Effector memory CD4-positive, alpha-beta T cell (primary cell): ENCODE measurements at places on chromosomes 5 and 9.

DNA sequence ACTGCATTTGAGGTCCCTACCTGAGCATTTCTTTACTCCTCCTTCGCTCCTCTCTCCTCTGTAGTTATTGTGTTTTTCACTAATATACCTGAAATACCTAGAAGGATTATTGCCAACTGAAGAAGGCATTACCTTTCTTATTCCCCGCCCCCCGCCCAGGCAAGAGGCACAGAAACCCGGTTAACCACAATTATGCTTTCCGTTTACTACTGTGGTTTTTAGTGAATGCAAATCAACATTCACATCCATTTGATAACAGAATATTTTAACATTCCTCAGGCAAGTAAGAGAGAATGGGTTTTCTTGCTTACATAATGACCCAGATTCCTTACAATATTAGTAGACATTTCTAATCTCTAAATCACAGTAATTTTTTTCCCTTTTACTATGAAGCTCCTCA is 136.9 kb downstream of the PCSK5 start:
- DNase-seq = no peak

DNA sequence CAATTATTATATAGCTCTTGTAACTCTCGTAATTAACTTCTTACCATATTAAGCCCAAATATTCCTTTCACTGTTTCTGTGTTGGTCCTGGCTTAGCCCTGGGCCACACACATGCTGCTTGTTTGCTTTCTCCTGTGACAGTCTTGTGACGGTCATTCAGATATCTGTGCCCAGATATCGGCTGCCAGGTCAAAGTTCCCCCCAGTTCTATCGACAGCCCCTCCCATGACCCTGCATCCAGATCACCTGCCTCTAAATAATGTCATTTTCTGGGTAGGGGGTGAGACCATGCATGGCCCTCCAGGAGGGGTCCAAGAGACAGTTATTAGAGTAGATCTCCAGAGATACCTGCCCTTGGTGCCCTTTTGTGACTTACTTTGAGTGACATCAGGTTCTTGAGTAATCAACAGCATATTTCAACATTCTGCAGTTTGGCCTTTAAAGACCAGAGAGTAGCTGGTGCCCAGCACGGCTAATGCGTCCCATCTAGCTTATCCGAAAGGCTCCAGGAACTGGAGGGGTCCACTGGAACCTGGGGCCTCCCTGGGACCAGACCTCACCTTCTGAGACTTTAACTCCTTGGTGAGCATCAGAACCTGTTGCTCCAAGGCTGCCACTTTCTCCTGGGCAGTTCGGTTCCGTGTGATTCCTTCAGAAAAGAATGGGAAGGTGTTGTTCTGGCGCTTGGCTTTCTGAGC is 26.9 kb downstream of the TBC1D2 start:
- DNase-seq = no peak

GRCh38 chr5:16787278-16787677 is 148.8 kb downstream of the MYO10 start:
- DNase-seq = no peak

GRCh38 chr9:135848341-135849047 is 58.9 kb downstream of the CAMSAP1 start:
- no peak for DNase-seq

- DNase-seq = no peak
These were observed 635.7 kb downstream of the RAB3C start for GRCh38 chr5:59218424-59219045.

DNA sequence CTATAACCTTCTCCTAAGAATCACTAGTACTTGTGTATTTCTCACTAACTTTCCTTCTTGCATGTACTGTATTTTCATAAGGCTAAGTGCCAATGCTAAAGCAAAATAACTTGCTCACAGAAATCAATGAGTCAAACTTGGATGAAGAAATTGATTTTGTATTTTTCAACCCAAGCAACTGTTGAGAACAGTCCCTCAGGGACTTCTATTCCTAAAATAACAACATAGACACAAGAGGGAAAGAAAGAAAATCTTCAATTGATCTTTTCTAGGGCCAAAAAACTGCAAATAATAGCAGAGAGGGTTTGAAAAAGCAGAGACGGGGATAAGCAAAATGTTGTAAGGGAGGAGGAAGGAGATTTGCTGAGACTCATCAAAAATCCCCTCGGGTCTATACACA is 69.8 kb downstream of the HABP4 start:
- DNase-seq = no peak

DNA sequence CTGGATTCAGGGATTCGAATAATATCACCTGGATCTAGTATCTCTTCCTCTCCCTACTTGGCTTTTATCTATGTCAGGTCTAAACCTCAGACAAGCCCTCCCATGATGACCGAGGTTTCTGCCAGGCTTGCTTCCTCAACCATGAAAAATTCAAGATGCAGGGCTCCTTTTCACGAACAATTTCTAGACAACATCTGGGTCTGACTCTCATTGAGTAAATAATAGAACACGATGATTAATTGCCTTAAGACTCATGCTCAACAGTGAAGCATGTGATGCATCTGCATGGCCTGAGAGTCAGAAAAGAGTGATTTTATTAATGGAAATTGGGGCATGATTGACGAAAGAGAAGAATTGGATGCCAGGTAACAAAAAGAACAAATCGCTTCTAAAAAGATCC is 277.2 kb upstream of the ZNF608 start:
- no peak for DNase-seq

DNA sequence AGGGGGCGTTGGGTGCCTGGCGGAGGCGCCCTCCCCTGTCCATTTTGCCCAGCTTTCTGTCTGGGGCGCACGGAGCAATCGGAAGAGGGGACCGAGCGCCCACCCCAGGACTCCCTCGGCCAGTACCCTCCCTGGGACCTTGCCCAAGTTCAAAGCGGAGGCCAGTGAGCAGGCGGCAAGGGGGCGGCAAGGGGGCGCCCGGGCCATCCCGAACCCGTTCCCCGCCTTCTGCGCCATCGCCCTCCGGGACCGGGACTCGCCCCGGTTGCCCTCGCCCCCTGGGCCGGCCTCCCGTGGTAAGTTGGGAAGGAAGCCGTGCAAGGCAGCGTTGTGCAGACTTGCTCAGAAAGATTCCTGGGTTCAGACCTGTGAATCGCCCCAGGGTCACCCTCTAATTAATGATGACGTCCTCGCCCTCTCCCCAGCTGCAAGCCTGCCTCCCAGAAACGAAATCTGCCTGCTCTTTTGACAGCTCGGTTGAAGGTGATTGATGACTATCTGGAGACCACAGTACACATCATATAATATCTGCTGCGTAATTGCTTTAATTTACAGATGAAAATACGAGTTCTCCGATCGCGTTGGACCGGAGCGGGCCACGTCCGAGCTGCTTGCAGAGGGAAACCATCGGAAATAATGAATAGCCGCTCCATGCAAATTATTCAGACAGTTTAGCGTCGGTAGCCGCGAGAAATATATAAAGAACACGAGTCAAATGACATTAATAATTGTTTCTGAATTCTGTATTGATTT is 1.4 kb upstream of the IRX4 start:
- DNase-seq = no peak

GRCh38 chr9:126703866-126704156 is 90.1 kb downstream of the LMX1B start:
- DNase-seq = no peak

DNA sequence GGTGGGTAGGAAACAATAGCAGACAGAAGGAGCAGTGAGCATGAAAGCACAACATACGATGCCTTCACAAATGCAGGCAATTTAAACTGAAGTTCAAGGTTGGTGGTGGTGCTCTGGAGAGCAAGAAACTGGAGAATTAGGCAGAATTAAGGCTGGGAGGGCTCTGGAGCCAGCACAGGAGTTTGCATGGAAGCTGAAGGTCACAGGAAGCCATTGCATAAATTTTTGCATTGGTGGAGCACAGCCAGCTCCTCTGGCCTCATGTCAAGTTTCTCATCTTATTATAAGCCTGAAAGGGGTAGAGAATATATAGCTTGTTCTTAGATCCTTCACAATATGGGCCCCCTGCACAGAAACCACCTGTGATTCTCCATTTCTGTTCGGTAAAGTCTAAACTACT is 207.4 kb downstream of the PAPPA start:
- no peak for DNase-seq

- DNase-seq = no peak
These were observed 298.4 kb upstream of the PRDM9 start for GRCh38 chr5:23208959-23209431.

- DNase-seq = no peak
These were observed 8.0 kb downstream of the NR5A1 start for GRCh38 chr9:124499216-124499615.

- no peak for DNase-seq
These were observed 14.1 kb downstream of the ROR2 start for GRCh38 chr9:91935805-91936514.

GRCh38 chr9:93599571-93600403 is 23.4 kb downstream of the PHF2 start:
- DNase-seq = no peak

- DNase-seq = no peak
These were observed 75.3 kb downstream of the HMGCR start for GRCh38 chr5:75412111-75412990.

DNA sequence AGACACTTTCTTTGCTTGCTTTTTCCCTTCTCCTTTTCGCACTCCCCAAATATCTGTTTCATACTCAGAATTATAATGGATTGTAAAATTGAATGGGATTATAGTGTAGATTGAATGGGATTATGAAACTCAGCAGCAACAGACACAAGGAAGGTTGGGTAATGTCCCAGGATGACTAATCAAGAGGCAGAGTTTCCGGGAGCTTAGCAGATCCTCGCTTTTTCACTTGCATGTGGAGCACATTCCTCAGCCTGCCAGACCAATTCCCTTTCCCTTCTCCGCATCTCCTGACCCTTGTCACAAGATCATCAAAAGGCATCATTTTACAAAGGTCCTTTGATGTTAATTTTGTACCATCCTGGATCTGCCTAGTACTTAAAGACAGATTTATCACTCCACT is 55.1 kb upstream of the SLC1A1 start:
- no peak for DNase-seq

GRCh38 chr5:108379722-108380530 is 2.0 kb downstream of the FBXL17 start:
- DNase-seq = no peak

DNA sequence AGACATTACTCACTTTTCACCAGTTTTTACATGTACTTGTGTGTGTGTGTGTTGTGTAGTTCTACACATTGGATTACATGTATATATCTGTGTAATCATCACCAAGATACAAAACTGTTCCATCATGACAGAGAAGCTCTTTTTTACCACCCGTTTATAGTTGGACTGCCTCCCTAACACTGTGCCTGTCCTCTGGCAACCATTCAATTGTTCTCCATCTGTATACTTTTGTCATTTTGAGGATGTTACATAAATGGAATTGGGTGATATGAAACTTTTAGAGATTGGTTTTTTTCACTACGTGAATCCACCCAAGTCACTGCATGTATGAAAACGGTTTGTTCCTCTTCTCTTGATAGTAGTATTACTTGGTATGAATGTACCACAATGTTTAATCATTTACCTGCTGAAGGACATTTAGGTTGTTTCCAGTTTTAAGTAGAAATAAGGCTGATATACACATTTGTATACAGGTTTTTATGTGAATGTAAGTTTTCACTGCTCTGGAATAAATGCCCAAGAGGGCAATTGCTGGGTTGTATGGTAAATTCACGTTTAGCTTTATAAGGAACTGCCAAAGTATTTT is 126.2 kb downstream of the MAPKAP1 start:
- no peak for DNase-seq

- DNase-seq = no peak
These were observed 5.3 kb downstream of the NFX1 start for GRCh38 chr9:33295571-33295970.

DNA sequence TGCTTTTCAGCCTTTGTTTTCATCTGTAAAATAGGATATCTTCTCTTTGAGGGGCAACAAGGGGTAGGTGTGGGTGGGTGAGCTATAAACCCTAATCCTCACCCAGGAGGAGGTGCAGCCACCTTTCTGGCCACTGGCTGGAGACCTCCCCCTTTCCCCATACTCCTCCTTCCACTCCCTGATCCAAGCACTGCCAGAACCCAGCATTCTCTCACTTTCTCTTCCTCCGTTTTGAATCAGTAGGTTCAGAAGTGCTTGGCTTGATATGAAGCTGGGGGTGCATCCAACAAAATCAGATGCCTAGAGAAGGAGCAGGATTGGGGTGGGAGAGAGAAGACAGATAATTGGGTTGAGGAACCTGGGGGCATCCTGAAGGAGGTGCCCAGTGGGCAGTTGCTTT is 6.8 kb upstream of the NSD1 start:
- no peak for DNase-seq

DNA sequence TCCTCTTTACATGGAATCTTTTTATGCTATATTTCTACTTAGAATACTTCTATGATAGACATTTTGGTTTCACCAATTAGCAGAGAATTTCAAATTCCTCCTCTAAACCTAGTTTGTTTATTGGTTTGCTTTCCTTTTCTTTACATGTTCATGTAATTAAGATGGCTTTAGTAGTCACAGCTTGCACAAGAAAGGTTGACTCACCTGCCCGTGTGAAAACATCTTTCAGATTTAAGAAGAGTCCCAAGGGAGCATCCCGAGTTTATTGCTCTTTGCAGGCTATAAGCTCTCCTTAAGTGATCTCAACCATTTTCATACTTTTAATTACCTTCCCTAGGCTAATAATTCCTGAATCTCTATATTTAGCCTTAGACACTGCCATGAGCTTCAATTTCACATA is 28.9 kb downstream of the TYRP1 start:
- DNase-seq = no peak
